ENCODE measurements at places on chromosomes 6 and 20.

DNA sequence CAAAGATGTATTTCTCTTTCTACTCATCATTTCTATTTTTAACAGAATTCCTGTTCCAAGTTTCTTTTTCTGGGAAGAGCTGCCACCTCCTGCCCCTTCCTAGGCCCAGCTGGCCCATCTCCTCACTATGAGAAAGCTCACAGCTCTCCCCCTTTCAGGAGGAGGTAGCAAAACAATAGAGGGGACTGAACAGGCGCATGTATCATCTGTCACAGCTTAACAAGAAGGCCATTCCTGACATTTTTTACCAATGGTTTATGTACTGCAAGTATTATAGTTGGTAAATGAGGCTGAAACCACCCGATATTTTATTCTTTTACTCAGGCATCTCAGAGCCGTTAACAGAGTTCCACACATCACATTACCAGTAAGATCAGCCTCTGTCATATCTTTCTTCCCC is 103.7 kb upstream of the MTHFD1L start:
- no peak for DNase-seq

DNA sequence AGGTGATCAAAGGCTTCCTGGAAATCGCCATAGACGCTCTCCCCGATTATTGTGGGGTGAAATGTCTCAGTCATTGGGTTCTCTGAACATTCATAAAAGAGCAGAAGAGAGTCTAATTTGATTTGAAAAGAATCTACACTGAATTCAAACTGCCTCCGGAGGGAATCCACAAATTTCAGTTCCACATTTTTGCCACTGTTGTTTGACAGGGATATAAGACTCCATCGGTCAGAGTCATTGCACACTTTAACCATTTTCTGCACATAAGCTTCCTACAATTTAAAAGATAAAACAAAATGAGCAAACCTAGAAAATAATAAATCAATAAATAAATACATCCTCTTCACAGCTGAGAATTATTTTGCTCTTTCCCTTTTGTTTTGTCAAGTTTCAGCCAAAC is 2.3 kb downstream of the TENT5A start:
- DNase-seq = no peak

- no peak for DNase-seq
Observed at GRCh38 chr6:91654793-91655192, 1067.9 kb upstream of the MAP3K7 start.

- no peak for DNase-seq
Observed at GRCh38 chr20:62167474-62167873, 15.4 kb upstream of the MTG2 start.

- no peak for DNase-seq
Observed at GRCh38 chr20:63977739-63978276, 1.6 kb downstream of the SAMD10 start.

DNA sequence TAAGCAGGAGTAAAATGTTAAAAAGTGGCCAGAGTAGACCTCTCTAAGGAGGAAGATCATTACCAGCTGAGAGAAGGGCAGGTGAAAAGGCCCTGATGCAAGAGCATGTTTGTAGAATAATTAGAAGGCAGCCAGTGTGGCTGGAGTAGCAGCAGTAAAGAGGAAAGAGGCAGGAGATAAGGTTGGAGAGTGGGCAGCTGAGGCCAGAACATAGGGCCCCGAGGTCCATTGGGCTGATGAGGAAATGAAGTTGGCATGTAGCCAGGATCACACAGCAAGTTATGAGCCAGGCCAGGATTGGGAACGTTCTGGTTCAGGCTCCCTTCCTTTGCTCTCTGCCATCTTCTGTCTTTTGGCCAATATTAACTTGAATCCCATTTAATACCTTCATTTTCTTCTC is 51.6 kb downstream of the RALY start:
- peak; percentile 79 for DNase-seq

GRCh38 chr6:34374508-34374907 is 18.0 kb downstream of the NUDT3 start:
- DNase-seq = no peak

DNA sequence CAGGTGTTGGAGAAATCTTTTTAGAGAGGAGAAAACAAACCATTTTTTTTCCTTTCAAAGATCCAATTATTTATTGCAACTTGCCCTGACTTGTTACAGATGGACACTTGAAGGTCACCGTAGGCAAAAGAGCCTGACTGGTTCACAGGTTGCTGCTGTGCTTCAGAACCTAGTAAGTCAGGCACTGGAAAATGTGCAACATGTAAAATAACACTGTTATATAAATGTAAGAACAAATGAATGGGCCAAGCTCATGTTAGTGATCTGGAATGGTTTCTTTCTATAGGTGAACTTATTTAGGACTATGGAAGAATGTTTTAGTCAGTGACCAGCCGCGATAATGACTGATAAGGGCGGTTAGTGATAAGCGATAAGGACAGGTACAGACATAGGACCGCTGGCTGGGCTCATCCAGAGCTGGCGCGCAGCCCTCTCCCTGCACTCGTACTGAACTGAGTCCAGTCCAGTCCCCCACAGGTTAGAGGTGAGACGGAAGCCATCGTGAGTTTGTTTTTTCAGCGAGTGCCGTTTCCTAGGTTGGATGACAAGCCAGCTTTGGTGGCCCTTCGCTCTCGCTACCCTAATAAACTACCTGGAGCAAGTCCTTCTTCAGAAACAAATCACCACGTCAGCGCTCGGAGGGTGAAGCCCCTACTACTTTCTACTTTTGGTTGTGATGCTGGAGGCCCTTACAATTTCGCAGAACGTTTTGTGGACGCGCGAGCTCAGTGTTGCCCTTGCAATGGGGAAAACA is 94.4 kb upstream of the PRDM1 start:
- peak; percentile 27 for DNase-seq

DNA sequence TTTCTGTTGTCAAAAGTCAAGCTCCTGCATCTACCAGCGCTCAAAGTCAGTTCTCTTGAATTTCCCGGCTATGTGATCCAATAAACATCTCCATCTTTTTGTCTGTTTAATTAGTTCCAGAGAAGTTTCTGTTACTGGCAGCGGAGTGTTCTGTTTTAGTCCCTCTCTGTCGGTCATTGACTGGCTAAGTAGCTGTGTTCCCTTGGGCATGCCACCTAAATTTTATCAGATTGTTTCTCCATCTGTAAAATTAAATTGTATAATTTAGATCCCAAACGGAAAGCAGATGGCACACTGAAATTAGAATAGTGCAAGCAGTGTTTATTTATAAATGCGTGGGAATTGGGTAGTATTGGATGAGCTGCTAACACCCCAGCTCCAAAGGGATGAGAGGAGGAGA is 29.7 kb upstream of the PRL start:
- DNase-seq = no peak

- no peak for DNase-seq
Observed at GRCh38 chr6:3162067-3162497, 4.7 kb upstream of the TUBB2A start.

DNA sequence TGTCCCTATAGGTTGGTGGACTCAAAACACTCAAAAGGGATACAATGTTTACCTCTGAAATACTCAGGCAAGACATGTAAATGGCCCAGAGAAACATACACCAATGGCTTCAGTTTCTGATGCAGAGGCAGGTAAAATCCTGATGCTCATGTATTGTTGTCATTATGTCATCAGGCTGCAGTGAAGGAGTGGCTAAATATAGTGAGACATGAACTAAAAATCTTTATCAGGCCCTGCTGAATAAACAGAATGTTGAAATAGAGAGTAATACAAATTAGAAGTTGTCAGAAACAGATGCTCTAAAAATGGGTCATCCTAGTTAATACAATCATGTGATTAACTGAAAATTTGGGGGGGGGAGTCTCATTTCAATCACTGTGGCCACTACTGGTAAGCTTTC is 20.4 kb downstream of the PTPRK start:
- DNase-seq = no peak

- DNase-seq = no peak
Observed at GRCh38 chr6:29355603-29356002, 13.1 kb downstream of the OR5V1 start.

- no peak for DNase-seq
Observed at GRCh38 chr6:18259675-18260447, 4.5 kb downstream of the DEK start.

DNA sequence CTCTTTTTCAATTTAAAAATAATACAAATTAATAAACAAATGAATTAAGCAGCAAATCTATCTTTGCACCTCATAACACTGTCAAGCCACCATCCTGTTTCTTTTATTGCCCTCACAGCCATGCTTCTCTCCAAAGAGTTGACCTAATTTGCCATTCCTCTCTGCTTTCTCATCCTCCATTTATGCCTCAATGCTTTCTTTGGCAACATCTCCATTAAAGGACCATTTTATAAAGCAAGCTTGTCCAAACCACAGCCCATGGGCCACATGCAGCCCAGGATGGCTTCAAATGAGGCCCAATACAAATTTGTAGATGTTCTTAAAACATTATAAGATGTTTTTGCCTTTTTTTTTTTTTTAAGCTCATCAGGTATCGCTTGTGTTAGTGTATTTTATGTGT is 26.4 kb upstream of the MEI4 start:
- no peak for DNase-seq

- no peak for DNase-seq
Observed at GRCh38 chr20:23255716-23256385, 94.7 kb upstream of the NXT1 start.

GRCh38 chr20:61115364-61116065 is 136.5 kb upstream of the CDH4 start:
- DNase-seq = no peak

GRCh38 chr20:48051794-48052474 is 266.7 kb upstream of the SULF2 start:
- no peak for DNase-seq

DNA sequence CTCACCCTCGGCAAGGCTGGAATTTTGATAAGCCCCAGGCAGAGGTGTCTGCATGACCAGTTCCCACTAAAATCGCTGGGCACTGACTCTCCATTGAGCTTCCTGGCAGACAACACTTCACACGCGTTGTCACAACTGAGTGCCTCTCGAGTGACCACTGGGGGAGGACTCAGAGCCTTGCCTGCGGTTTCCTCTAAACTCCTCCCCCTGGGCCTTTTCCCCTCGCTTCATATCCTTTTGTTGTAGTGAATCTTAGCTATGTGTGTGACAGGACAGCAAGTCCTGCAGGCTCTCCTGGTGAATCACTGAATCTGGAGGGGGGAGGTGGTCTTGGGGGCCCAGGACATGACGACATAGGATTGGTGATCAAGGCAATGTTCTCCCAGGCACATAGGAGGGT is 670.8 kb downstream of the PRKN start:
- DNase-seq = peak; percentile 0

GRCh38 chr6:71310261-71310660 is 21.6 kb downstream of the OGFRL1 start:
- DNase-seq = no peak

DNA sequence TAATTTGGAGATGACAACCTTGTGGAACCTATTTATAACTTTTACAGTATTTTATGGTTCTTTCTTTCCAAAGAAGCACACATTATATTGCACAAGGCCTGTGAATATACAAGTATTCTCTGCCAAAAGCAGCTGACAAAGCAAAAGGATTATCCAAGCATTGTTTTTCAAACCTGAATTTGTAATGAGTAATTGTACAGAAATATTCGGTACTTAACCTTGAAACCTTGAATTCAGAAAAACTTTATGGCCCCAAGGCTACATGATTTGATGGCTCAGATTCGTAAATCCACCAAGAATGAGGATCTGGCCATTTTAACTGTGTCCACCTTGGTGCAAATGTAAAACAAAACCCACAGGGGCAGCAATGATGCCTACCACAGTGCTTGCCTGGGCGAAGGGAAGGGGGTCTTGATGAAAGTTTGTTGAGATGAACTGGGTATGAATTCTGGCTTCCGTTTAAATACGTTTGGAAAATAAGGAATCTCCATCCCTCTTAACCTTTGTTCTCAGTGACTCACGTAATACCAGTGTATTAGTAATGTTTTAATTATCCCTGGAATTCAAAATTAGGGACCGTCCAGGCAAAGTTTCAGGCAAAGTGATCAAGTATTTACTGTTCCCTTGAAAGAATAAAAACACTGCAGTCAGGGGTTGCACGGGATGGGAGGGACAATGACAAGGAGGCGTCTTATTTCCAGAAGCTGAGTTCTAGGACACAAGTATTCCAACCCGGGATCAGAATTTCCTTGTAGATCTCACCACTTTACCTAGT is 2.7 kb upstream of the RBM24 start:
- DNase-seq = no peak

DNA sequence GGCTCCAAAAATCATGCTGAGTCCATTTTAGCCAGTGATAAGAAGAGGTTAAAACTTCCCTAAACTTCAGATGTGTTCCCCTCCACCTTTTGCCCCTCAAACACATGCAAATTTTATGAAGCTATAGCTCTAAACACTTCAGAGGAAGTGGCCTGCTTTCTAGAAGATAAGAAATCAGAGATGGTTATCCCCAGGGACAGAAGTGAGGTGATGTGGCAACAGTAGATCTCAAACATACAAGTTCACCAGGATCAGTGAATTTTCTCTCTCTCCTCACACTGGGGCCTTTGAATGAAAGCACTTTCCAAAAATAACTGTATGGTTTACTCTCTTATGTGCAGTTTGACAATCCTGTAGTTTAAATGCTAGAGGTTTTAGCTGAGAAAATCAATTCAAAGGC is 332.0 kb downstream of the BTBD9 start:
- no peak for DNase-seq

DNA sequence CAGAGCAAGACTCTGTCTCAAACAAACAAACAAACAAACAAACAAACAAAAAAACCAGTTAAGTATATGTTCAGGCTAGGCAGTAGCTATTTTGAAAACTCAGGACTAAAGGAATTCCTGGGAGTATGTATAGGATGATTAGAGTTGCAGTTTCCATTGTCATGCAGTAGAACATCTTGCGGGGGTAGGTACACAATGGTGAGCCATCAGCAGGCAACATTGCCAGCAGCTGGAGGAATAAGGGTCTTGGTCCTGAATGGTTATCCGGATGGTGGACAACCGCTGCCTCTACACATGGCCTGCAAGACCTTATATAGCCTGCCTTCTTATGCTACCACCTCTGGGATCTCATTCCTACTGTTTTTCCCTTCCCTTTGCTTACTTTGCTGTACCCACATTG is 297.5 kb downstream of the SOX4 start:
- no peak for DNase-seq

DNA sequence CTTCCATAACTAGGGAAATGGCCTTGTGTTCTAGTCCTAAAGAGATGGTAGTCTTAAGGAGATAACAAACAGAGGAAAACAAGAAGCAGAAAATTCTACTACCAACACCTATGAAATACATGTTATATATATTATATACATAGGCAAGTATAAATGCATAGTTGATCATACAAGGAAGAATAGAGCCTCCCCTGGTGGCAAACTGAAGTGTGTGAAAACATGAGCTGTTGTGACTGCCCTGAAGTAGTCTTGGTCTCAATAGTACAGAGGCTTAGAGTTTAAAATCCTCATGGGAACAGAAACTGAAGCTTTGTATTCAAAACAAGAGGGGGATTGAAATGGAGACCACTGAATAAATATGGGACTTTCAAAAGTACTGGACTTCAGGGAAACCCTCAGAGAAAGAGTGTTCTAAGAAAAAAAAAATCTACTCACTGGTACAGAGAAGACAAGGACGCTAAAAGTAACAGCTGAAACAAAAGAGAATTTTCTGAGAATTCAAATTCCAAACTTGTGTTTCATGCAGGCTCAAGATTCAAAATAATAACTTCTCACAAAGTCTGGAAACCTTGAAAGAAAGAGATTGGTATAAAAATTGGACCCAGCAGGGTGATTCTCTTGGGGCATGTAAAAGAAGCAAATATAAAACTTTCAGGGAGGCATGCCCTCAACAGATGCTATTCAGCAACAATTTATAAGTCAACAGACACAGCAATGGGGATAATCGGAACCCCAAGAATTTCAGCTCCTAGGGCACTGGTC is 59.7 kb upstream of the SAMD3 start:
- DNase-seq = no peak

GRCh38 chr20:46709459-46710152 is at the start of gene SLC2A10:
Gene SLC2A10 (plus strand): TSS chr20:46709649. CDS start chr20:46709737, 88 bp downstream.
- peak; percentile 40 for DNase-seq

Measured in NCI-H510A treated with DMSO at 0.1 percent for 48 hours (cell line).